ENCODE measurements at places on chromosomes 4 and X.

DNA sequence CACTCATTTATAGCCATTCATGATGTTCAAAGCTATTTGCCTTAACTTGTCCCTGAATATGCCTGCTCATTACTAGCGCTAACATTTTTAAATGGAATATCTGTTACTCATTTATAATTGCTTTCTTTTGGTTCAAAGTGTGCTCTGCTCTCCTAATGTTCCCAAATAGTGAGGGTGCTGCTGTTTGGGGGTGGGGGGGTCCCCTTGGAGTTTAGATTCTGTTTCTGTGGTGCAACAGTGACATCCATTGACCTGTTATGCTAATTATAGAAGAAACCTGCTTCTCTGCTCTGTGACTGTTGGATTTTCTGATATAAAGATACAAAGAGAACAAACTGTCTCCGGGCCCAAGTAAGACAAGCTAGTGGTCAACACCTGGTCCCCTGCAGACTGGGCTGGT is 222.4 kb downstream of the SHROOM3 start:
- no peak for DNase-seq

- DNase-seq = no peak
Measured at GRCh38 chr4:25862411-25863346, at the start of gene SEL1L3. SEL1L3 (minus strand) TSS chr4:25862988; CDS start chr4:25862836, 152 bp downstream.

DNA sequence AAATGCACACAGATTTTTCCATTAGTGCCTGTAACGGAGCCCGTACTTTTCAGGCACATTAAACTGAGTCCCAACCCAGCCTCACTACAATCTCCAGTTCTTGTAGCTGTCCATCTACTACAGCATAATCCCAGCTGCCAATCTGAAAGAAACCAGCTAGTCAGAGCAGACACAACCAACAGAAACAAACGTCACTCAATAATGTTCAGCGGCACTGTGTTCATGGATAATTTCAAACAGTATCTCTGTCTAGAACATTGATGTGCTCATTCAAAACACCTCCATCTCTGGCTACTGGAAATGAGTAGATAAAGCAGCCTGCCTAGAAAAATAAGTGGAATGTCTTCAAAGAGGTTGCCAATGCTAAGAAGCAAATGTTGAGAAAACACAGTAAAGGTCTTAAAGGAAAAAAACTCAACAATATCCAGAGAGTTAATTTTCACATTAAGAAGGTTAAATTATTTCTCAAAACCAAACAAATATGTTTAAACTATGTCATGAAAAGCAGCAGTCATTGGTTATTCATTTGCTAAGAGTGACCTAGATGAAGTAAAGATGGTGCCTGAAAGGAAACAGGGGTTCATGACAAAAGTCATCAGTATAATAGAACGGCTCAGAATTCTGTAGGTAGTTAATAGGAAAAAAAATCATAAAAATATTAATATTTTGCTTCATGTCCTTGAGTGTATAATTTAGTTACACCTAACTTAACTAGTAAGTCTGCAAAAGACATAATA is 245.1 kb upstream of the MAB21L2 start:
- DNase-seq = no peak

GRCh38 chr4:51843309-51844152 is 578 bp downstream of the DCUN1D4 start:
- DNase-seq = peak; percentile 23

DNA sequence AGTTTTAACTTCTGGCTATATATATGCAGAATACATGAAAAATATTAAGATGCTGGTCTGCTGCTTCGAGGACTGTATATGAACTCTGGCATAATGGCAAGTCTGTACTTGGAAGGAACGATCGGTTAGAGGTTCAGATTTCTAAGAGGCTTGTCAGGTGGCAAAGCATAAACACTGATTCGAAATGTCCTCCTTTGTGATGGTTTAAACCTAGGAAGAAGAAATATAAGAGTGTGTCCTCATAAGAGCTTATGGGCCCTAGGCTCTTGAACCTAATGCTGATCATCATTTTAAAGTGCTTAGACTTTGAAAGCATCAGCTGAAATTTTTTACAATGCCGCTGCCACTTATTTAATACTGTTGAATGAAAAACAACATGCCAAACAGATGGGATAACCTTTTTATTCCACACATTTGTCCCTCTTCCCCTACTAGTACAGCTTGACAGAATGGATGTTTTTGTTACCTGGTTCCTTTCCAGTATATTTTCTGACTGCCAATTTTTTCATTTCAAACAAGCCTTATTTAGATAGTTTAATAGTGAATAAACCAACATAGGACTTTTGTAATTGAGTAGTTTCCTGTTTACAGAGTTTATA is 8.8 kb downstream of the SPRY1 start:
- no peak for DNase-seq

DNA sequence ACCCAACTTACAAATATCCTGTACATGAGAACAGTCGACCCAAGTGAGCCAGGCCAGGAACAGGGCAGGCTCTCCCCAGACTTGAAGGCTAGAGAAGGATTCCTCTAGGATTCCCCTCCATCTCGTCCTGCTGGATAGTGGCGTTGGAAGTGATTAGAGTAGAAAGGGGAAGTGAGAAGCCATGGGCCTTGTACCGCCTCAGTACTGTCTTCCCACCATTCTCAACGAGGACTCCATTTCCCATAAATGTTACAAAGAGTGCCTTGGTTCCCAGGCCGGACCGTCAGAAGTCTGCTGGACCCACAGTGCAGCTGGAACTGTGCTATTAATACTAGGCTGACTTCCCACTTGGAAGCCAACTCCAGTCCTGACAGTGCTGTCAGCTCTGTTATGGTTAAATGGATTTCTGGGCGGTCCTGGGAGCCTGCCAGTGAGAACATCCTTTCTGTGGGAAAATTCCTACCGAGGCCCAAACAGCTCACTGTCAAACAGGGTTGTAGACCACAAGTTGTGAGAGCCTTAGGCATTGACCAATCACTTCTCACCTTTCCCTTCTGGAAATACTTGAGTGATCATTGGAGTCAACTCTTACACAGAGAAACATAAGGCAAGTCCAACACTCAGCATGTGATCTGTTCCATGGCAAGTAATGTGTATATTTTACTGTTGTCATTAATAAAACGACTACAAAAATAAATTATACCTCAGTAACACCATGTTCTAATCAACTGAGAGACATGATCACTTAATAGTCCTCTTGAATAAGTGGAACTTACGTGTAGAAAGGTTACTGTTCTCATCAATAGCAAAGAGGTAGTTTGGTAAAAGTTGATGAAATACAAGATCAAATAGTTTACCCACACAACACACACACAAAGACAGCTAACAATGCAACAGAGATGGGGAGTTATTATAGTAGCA is 58.4 kb downstream of the AMELX start:
- DNase-seq = peak; percentile 35

GRCh38 chr4:25663781-25664180 is 8.1 kb downstream of the SLC34A2 start:
- DNase-seq = no peak

DNA sequence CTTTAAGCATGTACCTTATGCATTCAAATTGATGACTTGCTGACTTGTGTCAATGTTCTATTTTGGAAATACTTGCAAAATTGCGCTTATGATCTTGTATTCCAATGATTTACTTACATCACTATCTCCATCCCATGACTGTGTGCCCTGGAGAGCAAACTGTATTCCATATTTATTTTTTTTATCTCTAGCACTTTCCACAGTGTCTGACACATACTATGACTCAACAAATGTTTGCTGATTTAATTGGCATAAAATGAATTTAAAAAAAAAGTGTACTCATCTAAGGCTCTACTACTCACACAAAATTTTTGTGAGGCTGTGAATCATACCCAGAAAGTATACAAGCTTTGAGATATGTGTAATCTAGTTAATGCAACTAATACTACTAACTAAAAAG is 1066.8 kb upstream of the ADGRL3 start:
- DNase-seq = no peak

DNA sequence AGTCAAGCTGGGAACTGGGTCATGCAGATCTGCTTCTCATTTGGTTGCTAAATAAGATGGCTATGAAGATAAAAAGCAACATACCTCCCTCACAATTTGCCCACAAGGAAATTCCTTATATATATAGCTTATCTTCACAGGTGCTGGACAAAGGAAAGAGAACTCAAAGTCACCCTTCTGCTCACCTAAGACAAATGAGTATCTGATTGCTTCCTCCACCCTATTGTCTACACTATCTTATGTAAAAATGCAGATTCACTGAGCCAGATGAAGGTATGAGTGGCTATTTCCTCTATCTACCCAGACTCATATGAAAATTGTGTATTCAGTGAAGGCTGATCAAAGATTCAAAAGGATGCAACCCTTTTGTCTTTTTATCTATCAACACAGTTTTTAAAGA is 50.8 kb downstream of the CHM start:
- DNase-seq = no peak

DNA sequence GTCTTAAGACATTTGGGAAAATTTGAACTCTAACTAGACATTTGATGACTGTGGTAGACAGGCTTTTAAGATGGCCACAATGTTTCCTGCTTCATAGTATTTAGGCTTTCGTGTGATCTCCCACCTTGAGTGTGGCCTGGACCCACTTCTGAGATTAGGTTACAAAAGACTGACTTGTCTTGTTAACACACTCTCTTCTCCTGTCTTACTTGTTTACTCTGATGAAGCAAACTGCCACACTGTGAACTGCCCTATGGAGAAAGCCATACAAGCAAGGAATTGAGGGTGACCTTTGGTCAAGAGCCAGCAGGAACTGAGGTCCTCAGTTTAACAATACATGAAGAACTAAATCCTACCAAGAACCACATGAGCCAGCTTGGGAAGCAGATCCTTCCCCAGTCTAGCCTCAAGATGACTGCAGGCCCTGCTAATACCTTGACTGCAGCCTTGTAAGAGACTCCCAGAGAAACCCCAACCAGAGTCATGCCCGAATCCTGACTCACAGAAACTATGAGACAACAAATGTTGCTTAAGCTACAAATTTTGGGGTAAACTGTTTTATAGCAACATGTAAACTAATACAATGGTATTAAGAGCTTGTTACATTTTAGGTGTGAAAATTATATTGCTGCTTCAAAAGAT is 20.3 kb downstream of the UBA6 start:
- peak; percentile 41 for DNase-seq

GRCh38 chr4:39571054-39571453 is 43.8 kb upstream of the UGDH start:
- DNase-seq = no peak

DNA sequence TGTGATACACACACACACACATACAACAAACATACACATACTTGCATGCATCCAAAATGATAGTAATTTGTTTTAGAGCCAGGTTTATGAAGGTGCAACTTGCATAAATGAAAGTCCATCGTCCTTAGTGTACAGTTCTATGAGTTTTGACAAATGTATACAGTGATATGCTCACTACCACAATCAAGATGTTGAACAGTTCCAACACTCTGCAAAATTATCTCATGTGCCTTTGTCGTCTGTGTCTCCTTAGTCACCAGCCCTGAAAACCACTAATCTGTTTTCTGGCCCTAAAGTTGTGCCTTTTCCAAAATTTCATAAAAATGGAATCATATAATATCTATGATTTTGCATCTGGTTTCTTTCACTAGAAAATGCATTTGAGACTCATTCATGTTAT is 67.8 kb upstream of the ANXA3 start:
- no peak for DNase-seq

- DNase-seq = no peak
Measured at GRCh38 chr4:97845758-97846157, 297.5 kb downstream of the STPG2 start.

DNA sequence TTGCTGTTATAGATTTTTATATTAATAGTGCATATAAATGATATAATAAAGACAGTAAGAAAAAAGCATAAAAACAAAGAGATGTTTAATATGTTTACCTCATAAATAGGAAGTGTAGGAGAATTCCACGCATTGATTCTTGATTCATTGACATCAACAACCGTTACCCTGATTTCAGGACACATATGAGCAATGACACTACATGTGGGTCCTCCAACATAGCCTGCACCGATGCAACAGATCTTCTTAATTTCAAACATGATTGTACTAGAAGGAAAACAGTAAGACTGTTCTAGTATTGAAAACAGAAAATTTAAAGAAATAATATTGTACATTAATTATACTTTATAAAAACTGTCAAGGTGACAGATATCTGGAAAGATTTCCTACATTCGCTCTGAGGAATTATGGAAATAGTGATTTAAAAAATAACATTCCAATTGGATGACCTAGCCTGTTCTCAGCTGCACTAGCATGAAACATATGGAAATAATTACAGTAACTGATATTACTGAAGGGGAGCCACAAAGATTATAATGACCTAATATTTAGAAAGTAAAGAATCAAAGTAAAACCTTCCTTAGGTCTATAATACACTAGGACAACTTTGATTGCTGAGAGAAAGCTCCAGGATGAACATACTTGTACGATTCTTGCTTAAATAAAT is 5.9 kb downstream of the UGDH start:
- no peak for DNase-seq

GRCh38 chr4:93396272-93396671 is 432.3 kb upstream of the ATOH1 start:
- DNase-seq = no peak

DNA sequence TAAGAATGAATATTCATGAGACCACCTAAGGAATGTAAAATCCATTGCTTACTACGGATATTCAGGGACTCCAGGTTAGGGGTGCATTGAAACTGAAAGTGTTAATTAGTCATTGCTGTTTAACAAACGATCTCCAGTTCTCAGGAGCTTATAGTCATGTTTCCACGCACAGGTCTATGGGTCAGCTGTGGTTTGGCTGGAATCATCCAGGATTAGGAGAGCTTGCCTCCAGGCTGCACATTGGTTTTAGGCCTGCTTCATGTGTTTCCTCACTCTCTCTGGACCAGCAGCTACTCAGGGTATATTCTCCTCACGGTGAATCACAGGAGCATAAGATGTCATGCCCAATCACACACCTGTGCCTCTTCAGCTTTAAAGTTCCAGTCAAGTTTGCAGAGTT is 98.9 kb downstream of the ATXN3L start:
- DNase-seq = no peak

DNA sequence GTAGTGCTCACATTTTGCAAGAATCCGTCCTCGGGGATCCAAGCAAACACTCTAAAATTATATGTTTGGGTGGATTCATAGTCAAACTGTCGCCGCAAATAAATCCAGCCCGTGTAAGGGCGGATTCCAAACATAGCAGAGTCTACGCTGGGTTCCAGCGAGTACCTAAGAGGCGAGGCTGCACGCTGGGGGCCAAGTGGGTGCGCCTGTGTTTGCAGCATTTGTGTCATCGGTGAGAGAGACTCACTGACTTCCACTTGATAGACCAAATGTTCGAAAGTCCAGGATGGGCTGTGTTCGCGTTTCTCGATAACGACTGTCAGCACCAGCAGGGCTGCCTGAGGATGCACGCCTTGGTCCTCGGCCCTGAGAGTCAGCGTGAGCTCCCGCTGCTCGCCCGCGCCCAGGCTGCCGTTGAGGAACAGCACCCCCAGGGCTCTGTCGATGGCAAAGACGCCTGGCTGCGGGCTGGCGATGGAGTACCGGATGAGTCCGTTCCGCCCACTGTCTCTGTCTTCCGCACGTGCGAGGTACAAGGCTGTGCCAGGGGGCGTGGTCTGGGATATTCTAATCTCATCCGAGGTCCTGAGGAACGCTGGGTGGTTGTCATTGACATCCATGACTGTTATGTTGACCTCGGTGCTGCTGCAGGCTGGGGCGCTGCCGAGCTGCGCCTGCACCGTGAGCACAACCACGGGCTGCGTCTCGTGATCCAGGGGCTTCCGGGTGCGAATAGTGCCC is 158.7 kb downstream of the DCHS2 start:
- DNase-seq = no peak
